ENCODE measurements at places on chromosomes 5 and 9.

DNA sequence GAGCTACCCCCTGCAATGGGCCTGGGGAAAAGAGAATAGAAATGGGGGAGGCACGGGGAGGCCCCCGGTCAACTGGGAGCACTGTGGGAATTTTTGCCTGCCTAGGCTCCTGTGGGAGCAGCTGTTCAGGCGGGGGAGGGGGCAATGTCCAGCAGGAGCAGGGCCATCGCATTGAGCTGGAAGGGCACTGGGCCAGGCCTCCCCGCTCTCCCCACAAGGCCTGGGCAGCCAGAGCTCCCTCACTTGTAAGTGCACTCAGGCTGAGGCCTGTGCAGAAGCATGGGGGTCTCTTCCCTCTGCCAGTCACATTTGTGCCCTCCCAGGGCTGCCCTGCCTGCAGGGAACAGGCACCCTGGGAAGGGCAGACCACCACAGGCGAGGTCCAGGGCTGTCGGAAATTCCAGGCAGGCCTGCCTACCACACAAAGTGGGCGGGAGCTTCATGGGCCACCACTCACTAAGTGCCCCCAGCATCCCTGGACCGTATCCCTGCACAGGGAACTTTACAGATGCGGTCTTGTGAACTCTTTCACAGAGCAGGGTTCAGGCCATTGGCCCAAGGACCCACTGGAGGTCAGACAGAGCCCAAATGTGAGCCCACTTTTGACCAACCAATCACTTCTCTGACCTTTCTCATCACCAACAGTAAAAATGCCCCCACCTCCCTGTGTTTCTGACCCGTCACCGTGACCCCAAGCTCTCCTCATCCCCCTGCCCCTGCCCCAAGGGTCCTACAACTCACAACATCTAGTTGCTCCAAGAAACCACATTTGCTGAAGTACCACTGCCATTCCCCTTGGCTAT is 1.0 kb upstream of the CFAP157 start:
- DNase-seq: no peak

DNA sequence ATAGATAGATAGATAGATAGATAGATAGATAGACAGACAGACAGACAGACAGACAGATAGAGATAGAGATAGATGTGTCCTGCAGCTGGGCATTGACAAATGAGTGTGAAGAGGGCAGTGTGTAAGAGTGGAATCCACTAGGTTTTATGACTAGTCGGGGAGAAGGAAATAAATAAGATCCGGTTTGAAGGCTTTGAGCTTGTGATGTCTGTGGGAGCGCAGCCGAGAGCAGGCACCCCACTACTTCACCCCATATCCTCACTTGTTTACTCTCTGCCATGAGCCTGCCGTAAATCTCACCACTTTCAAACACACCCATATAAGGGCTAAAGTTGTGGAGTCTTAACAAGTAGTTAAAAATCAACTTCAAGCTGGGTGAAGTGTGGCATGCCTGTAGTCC is 1.4 kb upstream of the SUSD1 start:
- DNase-seq: no peak

DNA sequence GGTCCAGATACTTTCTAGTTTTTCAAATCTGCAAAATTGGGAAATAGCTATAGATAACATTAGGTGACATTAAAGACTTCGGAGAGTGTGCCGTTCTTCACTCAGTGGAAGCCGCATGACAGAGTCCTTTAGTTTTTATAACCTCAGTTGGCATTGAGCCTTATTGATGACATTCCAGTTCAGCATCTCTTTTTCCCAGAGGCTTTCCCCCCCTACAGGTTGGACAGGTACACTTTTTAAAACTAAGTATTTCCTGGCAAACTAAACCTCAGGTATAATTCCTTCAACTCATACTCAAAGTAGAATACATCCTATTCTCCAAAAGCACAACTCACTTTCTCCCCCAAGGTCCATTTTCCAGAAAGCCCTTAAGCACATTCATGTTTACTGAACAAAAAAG is 58.7 kb downstream of the SLC46A2 start:
- DNase-seq: no peak

DNA sequence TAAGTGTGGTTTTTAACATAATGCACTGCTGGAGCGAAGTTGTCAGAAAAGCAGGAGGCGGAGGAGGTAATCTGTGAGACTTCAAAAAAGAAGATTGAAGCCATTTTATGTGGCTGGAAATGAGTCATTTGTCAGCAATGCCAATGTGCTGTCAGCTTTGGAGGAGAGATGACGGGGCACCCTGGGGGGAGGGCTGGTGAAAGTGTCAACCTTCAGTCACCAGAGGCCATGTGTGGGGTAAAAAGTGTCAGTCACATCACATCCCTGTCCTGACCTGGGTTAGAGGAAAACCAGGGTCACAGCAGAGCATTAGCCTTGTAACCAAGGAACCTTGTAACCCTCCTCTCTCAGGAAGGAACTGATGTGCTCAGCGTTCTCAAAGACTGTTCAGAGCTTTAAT is 59.1 kb downstream of the TLR4 start:
- DNase-seq: peak; percentile 88

GRCh38 chr9:34689116-34689470 is 2.0 kb downstream of the CCL19 start:
- no peak for DNase-seq

DNA sequence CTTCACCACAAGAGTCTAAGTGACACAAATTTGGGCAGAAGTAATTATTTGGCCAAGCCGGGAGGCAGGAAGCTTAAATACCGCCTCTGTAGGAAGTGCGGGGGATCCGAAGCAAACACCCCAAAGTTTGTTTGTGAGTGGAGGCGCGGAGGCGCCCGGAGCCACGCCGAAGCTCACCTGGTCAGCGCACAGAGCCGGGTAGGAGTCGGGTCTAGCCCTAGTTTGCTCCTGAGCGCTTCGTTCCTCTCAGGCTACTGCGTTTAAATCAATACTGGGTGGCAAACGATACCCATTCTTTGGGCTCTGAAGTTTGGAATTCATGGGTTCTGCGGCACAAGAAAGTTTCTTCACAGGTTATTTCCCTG is 855 bp downstream of the MCC start:
- no peak for DNase-seq

GRCh38 chr9:69097064-69097463 is 61.5 kb downstream of the FXN start:
- DNase-seq: peak; percentile 44

- peak; percentile 78 for DNase-seq
Measured at GRCh38 chr5:96714951-96715451, 52.8 kb downstream of the CAST start.

GRCh38 chr5:7873216-7873615 is 4.3 kb downstream of the MTRR start:
- no peak for DNase-seq

DNA sequence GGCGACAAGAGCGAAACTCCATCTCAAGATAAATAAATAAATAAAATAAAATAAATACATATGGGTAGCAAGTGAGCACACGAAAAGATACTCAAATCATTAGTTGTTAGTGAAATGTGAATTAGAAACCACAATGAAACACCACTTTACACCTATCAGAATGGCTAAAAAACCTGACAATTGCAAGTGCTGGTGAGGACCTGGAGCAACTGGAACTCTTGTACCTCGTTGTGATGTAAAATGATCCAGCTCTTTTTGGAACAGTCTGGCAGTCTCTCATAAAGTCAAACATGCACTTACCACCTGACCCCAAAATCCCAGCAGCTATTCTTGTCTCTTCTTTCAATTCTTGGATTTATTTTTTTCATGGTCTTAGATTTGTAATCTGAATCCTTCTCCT is 69.2 kb upstream of the FBXW11 start:
- DNase-seq: no peak

GRCh38 chr5:146529984-146530383 is 14.0 kb upstream of the GPR151 start:
- no peak for DNase-seq

- DNase-seq: no peak
Measured at GRCh38 chr9:74875656-74876055, 12.1 kb downstream of the TRPM6 start.

GRCh38 chr9:107276966-107277710 is 5.9 kb upstream of the RAD23B start:
- DNase-seq: peak; percentile 25

GRCh38 chr5:95887977-95888376 is 65.5 kb upstream of the GLRX start:
- DNase-seq: no peak

GRCh38 chr9:110128664-110129329 is 79.2 kb downstream of the C9orf152 start:
- no peak for DNase-seq

GRCh38 chr5:33631786-33632185 is 191.0 kb downstream of the TARS1 start:
- DNase-seq: peak; percentile 81

- no peak for DNase-seq
Measured at GRCh38 chr9:133683586-133684120, 47.5 kb downstream of the DBH start.

DNA sequence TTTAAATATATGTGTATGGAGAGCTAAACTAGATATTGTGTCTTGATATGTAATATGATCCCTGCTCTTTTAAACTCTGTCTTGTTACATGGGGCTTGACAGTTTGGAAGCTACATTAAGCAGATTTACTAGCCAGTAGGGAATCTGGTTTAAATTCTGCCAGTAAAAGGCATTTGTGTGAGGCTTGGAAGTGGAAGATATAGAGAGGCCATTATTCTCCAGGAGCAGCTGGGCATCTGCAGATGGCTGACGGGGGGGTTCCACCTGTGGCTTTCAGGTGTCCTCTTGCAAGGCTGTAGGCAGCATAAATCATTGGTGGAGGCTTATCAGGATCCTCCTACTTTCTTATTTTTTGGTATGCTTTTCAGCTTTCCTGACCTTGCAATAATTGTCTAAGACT is 179.1 kb upstream of the FBXL7 start:
- DNase-seq: no peak

DNA sequence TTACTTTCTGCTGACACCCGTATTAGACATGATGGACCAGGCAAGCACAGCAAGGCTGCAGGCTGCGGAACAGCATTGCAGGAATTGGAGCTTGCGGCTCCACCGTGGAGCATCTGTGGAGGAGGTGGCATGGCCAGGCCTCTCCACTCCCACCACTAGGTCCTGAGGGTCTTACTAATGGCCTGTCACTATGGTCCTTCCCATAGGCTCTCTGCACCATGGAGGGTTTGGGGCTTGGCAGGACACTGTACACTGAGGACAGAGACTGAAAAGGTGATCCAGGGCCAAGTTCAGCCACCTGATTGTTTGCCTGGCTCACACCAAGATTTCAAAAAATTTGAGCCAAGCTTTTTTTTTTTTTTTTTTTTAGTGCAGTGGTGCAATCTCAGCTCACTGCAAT is 14.3 kb upstream of the ZBTB43 start:
- DNase-seq: no peak

DNA sequence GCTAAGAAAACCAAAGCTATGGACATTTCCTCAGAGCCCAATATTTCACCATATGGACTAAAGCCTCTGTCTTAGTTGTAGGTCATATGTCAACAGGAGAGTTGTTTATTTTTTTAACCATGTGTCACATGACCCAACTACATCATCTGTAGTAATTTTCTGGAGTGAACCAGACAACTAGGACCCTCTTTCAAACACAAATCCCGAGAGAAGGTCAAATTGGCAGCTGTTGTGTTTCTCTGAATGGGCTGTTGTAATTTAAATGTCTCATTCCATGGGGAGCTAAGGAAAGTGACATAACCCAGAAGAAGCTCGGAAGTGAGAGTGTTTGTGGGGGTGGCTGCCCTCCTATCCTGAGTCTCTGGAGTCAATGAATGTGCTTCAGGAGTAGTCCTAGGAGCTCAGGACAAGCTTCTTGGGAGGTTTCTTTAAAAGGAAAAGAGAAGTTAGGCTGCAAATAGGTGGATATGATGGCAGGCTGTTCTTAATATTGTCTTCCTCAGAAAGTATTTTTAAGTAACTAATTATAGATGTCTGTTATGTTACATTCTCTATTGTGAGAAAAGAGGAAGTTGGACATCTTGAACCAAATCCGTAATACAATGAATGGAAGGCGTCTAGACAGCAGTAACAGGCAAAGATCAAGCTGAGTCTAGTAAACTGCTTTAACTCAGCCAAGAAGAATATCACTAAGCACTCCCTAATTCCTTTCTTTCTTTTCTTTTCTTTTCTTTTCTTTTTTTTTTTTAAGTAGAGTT is 50.1 kb downstream of the TMEM167A start:
- DNase-seq: no peak

GRCh38 chr9:131043646-131044045 is 34.7 kb downstream of the LAMC3 start:
- DNase-seq: no peak

DNA sequence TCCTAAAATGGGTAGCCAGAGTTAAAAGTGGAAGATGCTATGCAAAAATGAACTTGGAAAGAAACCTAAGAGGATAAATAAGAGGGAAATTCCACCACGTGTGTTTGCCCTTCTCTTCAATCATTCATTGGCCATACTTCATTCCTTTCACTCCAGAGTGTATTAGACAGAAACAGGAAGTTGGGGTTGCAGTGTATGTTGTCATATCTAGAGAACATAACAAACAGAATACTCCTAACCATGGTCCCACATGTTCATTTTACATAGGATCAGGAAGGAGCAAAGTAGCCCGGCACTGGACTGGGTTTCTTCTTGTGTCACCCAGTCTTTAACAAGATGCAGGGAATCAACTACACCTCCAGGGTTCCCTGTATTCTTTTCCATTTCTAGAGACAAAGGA is 7.6 kb upstream of the GPBP1 start:
- DNase-seq: no peak

DNA sequence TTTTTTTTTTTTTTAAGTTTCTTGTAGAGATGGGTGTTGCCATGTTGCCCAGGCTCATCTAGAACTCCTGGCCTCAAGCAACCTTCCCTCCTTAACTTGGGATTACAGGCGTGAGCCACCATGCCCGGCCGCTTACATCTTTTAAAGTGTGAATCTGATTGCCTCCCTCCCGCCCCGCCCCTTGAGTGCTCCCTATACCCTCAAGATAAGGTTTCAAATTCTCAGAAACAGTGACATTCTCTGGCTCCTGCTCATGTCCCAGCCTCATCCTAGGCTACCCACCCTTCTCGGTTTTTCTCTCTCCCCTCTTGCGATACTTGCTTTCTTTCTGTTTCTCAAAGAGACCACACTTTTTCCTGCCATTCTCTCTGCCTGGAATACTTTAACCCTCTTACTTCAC is 12.4 kb downstream of the MORN5 start:
- no peak for DNase-seq

DNA sequence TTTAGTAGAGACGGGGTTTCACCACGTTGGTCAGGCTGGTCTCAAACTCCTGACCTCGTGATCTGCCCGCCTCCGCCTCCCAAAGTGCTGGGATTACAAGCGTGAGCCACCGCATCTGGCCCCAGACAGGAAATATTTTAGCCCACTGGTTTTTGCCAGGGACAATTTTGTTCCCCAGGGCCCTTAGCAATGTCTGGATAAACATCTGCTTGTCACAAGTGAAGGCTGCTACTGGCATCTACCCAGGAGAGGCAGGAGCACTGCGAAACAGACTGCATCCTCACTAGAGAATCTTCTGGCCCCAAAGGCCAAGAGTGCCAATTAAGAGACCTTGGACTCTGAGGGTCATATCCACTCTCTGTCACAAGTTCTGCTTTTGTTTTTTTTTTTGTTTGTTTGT is 2.4 kb upstream of the TPRN start:
- no peak for DNase-seq

Measured in RPMI7951 (cell line).